ENCODE measurements at places on chromosomes 5 and 9. TPM values are rescaled to one million over a fixed set of nuclear protein-coding genes. Genes with fewer than 3 reads are reported as not detected.

DNA sequence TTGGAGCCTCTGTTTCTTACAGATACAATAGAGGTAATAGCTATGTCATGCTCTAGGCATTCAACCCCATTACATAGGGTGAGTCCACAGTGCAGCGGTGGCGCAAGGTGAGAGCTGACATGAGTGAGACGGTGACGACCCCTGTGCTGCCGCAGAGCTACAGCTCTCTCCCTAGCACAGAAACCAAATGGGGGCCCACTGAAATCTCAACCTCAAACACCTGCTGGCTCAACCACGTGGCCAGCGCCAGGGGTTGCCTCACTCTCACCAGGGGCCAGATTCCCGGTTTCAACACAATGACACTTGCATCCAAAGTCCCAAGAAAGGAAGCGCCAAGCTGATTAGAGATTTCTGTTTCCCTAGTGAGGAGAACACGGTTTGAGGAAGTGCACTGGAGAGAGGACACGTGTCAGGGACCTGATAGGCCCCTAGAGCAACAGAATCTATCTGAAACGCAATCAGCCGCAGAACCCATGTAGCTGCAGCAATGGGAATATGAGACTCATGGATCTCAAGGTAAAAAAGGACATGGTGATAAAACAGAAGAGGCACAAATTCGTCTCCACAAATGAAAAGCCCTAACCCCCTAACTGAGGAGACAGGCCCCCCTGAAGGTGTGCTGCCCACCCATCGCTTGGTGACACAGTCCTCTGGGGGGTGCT is 114.3 kb downstream of the CRB2 start:
- H3K4me3 ChIP-seq, result no peak overlapping the region
- H3K4me1 ChIP-seq, result no peaks in the 10 kb centered on the region
- no peak overlapping the region for H3K27ac ChIP-seq
- no peaks in the 10 kb centered on the region for H3K27me3 ChIP-seq
- H3K36me3 ChIP-seq, result no peaks in the 10 kb centered on the region

- no peaks in the 10 kb centered on the region for H3K27me3 ChIP-seq
- no peak overlapping the region for H3K4me3 ChIP-seq
- H3K36me3 ChIP-seq, result no peaks in the 10 kb centered on the region
- DNase-seq, result no peak
These were observed 75.6 kb downstream of the RALGPS1 start for GRCh38 chr9:126989847-126990842.

GRCh38 chr5:159091065-159091464 is 8.7 kb downstream of the EBF1 start:
- no peak overlapping the region for H3K4me3 ChIP-seq
- no peak for DNase-seq
- peaks cover 8% of the 10 kb centered on the region for H3K27me3 ChIP-seq
- no peak overlapping the region for H3K27ac ChIP-seq
- H3K4me1 ChIP-seq, result no peaks in the 10 kb centered on the region
- no peaks in the 10 kb centered on the region for H3K36me3 ChIP-seq

DNA sequence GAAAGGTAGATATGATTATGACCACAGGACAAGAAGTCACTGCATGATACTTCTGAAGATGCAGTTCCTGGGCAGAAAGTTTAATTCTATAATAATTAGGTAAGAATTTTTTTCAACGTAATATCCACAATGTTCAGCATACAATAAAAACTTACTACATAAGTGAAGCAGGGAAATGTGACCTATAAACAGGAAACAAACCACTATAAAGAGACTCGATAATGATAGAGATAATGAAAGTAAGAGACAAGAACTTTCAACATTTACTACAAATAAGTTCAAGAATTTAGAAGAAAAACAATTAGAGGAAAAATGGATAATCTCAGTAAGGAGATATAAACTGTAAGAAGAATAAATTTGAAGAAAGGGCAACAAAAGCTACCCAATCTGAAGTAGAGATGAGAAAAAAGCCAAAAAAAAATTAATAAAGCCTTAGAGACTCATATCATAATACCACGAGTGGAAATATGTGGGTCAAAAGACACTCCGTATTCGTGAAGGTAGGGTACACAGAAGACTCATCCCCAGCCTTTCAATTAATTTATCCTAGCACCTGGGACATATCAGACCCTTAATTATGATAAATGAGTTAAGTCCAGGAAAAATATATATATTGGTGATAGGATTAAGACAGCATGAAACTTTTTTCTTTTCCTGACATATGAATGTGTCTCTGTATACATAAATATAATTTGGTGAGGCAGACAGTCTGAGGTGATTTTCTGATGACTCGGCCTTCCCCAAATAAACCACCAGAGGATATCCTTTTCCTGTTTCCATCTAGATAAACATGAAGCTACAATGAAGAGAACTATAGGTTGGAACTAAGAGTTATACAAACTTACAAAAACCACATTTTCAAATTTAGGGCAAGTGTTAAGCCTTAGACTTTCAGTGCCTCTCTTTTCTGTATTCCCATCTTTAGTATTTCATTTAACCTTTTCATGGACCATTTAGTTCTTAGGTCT is 120.4 kb downstream of the RAPGEF6 start:
- no peak for DNase-seq
- peak overlapping the region; percentile 11 for H3K27ac ChIP-seq

DNA sequence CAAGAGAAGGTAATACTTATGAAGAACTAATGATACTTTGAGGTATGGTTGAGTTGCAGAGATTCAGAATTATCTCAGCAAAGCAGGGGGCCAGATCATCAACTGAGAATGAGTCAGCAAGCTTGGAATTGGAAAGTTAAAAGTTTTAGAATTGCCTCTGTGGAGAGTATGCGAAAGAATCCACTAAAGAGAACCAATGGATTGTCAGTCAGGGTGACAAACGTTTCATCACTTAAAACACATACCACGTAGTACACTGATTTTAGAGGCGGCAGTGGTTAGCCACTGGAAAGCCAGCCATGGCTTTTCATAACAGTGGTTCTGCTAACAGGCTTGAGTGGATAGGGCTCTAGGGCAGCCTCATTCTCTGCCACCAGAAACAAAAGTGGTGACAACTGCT is 30.7 kb downstream of the AOPEP start:
- H3K4me3 ChIP-seq, result no peak overlapping the region
- H3K4me1 ChIP-seq, result no peaks in the 10 kb centered on the region
- H3K36me3 ChIP-seq, result no peaks in the 10 kb centered on the region
- no peak for DNase-seq

- H3K27me3 ChIP-seq, result no peaks in the 10 kb centered on the region
- no peaks in the 10 kb centered on the region for H3K4me1 ChIP-seq
- no peaks in the 10 kb centered on the region for H3K36me3 ChIP-seq
These were observed 19.8 kb upstream of the PIP5K1B start for GRCh38 chr9:68685213-68685612.

DNA sequence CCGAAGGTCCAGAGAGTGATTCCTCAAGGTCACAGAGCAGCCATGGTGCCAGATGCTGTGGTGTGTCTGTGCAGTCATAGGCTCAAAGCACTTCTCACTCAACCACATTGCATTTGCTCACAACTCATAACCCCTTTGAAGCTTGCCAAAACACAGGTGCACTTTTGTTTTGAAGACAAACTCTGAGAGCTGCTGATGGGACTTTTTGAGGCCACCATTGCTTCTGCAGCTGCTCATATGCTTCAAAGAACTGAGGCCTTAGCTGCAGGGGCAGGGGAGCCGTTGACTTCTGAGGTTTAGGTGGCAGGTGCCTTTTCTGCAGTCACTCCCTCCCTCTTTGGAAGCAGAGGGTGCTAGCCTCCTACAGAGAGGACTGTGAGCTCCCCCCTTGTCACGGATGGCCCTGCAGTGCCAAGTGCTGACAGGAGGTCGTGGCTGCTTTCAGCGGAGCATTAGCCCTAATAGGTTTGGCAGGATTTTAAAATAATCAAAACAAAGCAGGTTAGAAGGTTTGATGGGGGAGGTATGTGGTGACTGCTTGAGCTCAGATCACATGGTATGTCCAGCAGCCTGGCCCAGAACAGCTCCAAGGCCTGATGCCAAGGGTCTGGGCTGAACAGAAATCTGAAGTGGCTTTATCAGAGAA is 232.1 kb downstream of the MAN2A1 start:
- H3K4me1 ChIP-seq, result no peaks in the 10 kb centered on the region
- DNase-seq, result no peak
- no peak overlapping the region for H3K4me3 ChIP-seq

GRCh38 chr5:135046661-135047346 is 12.8 kb upstream of the PITX1 start:
- no peak overlapping the region for H3K4me3 ChIP-seq
- peaks cover 14% of the 10 kb centered on the region for H3K27me3 ChIP-seq
- H3K27ac ChIP-seq, result no peak overlapping the region
- no peaks in the 10 kb centered on the region for H3K4me1 ChIP-seq
- DNase-seq, result no peak

DNA sequence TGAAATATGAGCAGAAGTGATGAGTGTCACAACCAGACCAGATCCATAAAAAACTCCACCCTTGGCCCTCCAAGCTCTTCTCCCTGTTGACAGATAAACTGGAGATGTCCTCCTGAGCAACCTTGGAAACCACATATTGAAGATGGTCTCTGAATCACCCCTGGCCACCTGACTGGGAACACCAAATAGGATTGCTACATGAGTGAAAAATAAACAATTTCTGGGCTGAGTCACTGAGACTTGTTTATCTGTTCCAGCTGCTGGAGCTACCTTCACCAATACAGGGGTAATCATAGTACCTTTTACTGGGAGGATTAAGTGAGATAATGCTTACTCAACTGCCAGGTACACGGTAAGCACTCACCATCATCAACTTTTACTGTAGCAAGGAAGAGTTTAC is 53.3 kb downstream of the PCA3 start:
- no peaks in the 10 kb centered on the region for H3K36me3 ChIP-seq
- no peak for DNase-seq
- peak overlapping the region; percentile 30 for H3K27ac ChIP-seq
- no peaks in the 10 kb centered on the region for H3K27me3 ChIP-seq
- no peak overlapping the region for H3K4me3 ChIP-seq
- no peaks in the 10 kb centered on the region for H3K4me1 ChIP-seq

GRCh38 chr5:120516805-120517204 is 52.7 kb downstream of the PRR16 start:
- H3K27me3 ChIP-seq, result no peaks in the 10 kb centered on the region
- no peaks in the 10 kb centered on the region for H3K36me3 ChIP-seq
- H3K27ac ChIP-seq, result no peak overlapping the region
- no peak overlapping the region for H3K4me3 ChIP-seq
- no peak for DNase-seq

DNA sequence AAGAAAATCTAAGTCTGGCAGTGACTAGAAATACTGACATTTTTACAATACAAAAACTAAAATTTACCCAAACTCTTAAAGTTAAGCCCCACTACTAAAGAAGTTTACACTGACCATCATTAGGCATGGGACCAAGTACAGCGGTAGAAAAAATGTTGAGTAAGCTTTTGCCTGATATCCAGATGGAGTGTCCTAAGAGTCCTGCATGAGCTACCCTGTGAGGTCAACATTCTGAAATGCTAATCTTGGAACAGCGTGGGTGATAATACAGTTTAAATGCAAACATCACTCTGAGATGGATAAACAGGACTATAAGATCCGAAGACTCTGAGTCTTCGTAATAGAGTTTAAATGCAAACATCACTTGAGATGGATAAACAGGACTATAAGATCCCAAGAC is 189.7 kb downstream of the DCP2 start:
- DNase-seq, result no peak
- no peaks in the 10 kb centered on the region for H3K4me1 ChIP-seq
- H3K36me3 ChIP-seq, result no peaks in the 10 kb centered on the region
- H3K27me3 ChIP-seq, result no peaks in the 10 kb centered on the region
- H3K27ac ChIP-seq, result no peak overlapping the region

DNA sequence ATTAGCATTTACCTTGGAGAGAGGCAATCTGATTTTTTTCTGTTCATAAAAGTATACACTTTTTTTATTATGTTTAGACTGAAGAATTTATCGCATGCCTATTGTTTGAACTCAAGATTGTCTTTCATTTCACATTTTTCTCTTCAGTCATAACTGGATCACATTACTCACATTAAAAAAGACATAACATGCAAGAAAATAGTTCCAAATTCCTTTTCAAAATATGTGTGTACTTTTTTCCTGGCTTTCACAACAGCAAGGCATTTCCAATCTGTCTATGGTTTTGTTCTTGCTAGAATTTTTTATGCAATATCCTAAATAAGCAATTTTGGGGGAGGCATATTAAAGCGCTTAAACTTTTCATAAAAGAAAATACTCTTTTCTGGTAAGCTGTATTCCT is 21.2 kb downstream of the FTMT start:
- H3K4me1 ChIP-seq, result no peaks in the 10 kb centered on the region
- no peaks in the 10 kb centered on the region for H3K27me3 ChIP-seq
- H3K27ac ChIP-seq, result no peak overlapping the region
- H3K36me3 ChIP-seq, result no peaks in the 10 kb centered on the region

DNA sequence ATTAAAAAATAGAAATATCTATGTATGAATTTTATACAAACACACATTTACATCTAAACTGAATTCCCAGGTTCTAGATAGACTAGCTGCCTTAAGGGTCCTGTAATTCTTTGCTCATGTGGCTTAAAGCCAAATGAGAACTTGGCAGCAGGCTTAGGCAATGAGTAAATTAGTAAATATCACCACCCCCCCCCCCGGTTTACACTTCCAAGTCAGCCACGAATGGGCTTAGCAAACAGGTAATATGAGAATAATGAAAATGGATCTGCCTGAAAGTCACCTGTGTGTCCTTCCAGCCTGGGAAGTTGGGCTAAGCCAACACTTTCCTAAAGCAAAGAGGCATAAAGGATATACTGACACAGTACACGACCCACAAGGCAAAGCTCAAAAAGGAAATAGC is 108.6 kb downstream of the KLHL3 start:
- no peak overlapping the region for H3K4me3 ChIP-seq
- no peak overlapping the region for H3K27ac ChIP-seq
- no peak for DNase-seq
- no peaks in the 10 kb centered on the region for H3K27me3 ChIP-seq

- no peaks in the 10 kb centered on the region for H3K4me1 ChIP-seq
- no peak overlapping the region for H3K4me3 ChIP-seq
- H3K27me3 ChIP-seq, result no peaks in the 10 kb centered on the region
- no peaks in the 10 kb centered on the region for H3K36me3 ChIP-seq
- DNase-seq, result no peak
These were observed 100.4 kb upstream of the CLINT1 start for GRCh38 chr5:157959370-157959769.

DNA sequence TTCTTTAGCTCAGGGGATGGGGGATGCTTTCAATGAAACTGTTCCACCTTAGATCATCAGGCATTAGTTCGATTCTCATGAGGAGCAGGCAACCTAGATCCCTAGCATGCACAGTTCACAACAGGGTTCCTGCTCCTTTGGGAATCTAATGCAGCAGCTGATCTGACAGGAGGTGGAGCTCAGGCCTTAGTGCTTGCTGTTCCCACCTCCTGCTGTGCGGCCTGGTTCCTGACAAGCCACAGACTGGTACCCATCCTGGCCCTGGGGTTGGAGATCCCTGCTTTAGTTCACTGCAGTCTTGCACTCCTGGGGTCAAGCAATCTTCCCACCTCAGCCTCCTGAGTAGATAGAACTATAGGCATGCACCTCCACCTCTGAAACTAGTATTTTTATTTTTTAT is 1369.8 kb upstream of the NUDT12 start:
- no peak overlapping the region for H3K4me3 ChIP-seq
- no peak for DNase-seq
- H3K27me3 ChIP-seq, result no peaks in the 10 kb centered on the region
- H3K27ac ChIP-seq, result no peak overlapping the region
- no peaks in the 10 kb centered on the region for H3K36me3 ChIP-seq

The WNT8A gene
- total RNA-seq, result not detected

The NNT gene
- 148 TPM for total RNA-seq

The MEIKIN gene
- total RNA-seq, result not detected

The RASEF gene
- 36.8 TPM for total RNA-seq

The PCDHGA12 gene
- total RNA-seq, result 1.5 TPM

The LRRC19 gene
- 48.9 TPM for total RNA-seq

The PCDHB13 gene
- total RNA-seq, result 1.3 TPM

The INSYN2B gene
- not detected for total RNA-seq
